GM12878 (cell line): ENCODE measurements at places on chromosomes 6 and 20. TPM values are rescaled to one million over a fixed set of nuclear protein-coding genes. Genes with fewer than 3 reads are reported as not detected.

BPIFB1 gene
- not detected in 2 replicates for polyA plus RNA-seq

DNA sequence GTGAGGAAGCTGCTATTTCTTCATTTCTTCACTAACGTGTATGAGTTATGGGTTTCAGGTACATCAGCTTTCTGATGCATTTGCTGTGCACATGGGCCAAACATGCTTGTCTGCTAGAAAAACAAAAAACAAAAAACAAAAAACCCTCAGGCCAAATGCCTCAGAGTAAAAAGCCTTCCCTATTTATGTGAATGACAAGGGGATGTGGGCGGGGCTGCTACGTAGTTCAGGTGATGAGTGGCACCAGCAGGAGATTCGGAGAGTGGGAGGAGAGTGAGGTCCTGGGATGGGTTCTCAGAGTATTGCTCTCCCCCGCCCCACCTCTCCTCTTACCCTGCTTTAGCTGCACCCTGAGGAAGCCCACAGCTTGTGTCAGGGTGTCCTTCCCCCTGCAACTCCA, 596.8 kb upstream of the JAG1 start:
- peaks cover 15% of the 10 kb centered on the region for H3K4me1 ChIP-seq
- no peak for DNase-seq
- no peaks in the 10 kb centered on the region for H3K27me3 ChIP-seq
- H3K4me3 ChIP-seq = no peak overlapping the region
- H3K36me3 ChIP-seq = no peaks in the 10 kb centered on the region

DNA sequence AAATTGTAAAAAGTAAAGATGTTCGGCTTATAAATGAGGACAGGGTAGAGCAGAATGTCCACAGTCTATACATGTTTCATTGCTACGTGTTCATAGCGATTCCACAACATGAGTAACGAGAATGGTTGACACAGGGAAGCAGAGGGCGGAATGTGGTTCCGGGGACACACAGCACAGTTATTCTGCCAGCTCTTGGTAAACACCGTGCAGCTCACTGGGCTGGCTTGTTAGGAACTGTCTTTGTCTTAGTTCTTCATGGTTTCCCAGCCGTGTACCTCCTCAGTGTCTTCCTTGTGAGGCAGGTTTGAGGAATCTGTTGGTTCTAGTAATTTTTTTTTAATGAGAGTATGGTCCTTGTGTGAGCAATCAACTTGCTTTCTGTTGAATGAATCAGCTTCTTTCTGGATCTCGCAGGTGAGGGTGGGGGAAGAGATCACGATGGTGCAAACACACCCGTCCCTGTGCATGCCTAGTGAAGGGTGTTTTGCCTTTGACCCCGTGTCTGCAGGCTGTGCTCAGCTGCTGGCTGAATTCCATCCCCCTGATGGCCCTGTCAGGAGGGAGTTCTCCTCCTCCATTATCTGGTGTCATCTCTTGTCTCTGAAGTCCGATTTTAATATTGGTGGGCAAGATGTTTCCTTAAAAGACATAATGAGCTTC, 168.2 kb downstream of the SMOC2 start:
- no peak for DNase-seq
- no peaks in the 10 kb centered on the region for H3K36me3 ChIP-seq
- H3K4me3 ChIP-seq = no peak overlapping the region
- no peaks in the 10 kb centered on the region for H3K27me3 ChIP-seq
- no peaks in the 10 kb centered on the region for H3K4me1 ChIP-seq

GRCh38 chr6:116139917-116140316, 14.0 kb upstream of the COL10A1 start:
- DNase-seq = no peak
- H3K36me3 ChIP-seq = no peaks in the 10 kb centered on the region; the same call in 1 of the 2 replicates
- H3K4me1 ChIP-seq = no peaks in the 10 kb centered on the region
- no peak overlapping the region for H3K4me3 ChIP-seq
- H3K27ac ChIP-seq = no peak overlapping the region

ELOVL2 gene
- not detected in 2 replicates for polyA plus RNA-seq

MTFR2 gene
- 25.7 and 25.9 TPM in 2 replicates for polyA plus RNA-seq

REM1 gene
- polyA plus RNA-seq = not detected in 2 replicates

DNA sequence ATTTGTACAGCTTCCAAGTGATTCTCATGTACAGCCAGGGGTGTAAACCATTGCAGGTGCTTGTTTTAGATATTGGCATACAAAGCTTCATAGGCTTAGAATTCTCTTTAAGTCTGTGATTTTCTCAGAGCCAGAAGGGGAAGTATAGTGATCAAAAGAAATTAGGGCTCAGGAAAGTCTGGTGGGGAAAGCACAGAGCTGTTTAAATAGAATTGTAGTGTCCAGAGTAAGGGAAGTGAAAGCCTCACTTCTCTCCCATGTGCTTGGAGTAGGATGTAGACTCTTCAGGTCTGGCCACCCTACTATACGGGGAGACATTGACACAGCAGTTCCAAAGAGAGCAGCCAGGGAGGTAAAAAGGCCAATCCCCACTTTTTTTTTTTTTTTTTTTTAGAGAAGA, 10.4 kb downstream of the GCNT2 start:
- peak overlapping the region; percentile 82 for H3K4me3 ChIP-seq
- DNase-seq = no peak
- H3K4me1 ChIP-seq = peaks cover 23% of the 10 kb centered on the region
- H3K27ac ChIP-seq = peak overlapping the region; percentile 85
- H3K27me3 ChIP-seq = no peaks in the 10 kb centered on the region

ENPP3 gene
- 0.10 TPM in 1 of 2 replicates, not detected in the other for polyA plus RNA-seq

LRRC73 gene
- not detected in 2 replicates for polyA plus RNA-seq

GRCh38 chr6:167904791-167905190, 78.1 kb downstream of the AFDN start:
- no peaks in the 10 kb centered on the region for H3K36me3 ChIP-seq
- H3K27me3 ChIP-seq = no peaks in the 10 kb centered on the region
- DNase-seq = no peak
- H3K27ac ChIP-seq = no peak overlapping the region

DNA sequence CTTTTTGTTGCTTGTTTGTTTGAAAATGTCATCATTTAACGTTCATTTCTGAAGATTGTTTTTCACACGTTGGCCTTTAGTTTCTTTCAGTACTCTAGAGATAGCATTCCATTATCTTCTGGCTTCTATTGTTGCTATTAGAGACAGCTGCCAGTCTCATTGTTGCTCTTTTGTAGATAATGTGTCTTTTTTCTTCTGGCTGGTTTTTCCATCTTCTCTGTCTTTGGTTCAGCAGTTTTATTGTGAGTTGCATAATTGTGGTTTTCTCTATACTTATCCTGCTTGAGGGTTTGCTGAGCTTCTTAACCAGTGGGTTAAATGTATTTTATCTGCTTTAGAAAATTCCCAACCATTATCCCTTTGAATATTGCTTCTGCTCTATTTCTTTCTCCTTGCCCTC, 23.2 kb upstream of the AIG1 start:
- H3K27ac ChIP-seq = no peak overlapping the region
- no peak overlapping the region for H3K4me3 ChIP-seq
- no peak for DNase-seq
- H3K4me1 ChIP-seq = peaks cover 14% of the 10 kb centered on the region

GRCh38 chr6:145423936-145424335, 311.4 kb downstream of the EPM2A start:
- no peak overlapping the region for H3K27ac ChIP-seq
- no peak for DNase-seq
- no peaks in the 10 kb centered on the region for H3K4me1 ChIP-seq
- H3K4me3 ChIP-seq = no peak overlapping the region

DNA sequence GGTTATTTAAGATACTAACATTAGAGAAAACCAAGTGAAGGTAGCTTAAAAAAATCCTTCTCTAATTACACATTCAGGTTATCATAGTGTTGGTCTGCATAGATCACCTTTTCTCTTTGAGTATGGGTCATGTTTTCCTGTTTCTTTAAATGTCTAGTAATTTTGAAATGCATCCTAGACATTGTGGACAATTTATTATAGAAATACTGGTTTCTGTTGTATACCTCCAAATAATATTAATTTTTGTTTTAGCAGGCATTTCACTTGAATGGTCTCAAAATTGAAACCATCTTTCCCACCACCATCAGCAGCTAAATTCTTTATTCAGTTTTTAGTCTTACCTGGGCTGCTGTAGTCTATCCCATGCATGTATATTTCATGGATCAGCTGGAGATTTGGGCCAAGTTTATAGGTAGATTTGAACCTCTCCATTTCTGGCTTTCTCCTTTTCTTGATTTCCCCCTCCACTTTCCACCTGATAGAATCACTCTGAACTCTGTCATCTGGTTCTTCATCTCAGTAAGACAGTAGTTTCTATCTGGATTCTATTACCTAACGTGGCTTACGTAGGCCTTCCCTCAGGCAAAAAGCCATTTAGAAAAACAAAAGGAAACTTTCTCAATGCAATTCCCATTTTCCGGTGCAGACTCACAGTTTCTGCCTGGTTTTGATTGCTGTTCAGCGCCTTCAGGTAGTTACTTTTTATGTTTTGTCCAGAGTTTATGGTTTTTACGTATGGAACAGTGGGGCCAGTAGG, 52.3 kb downstream of the ZFAND3 start:
- H3K4me3 ChIP-seq = no peak overlapping the region
- no peaks in the 10 kb centered on the region for H3K27me3 ChIP-seq
- no peak for DNase-seq
- H3K36me3 ChIP-seq = peaks cover 5% of the 10 kb centered on the region; the same call in 1 of the 2 replicates
- peaks cover 19% of the 10 kb centered on the region for H3K4me1 ChIP-seq

- no peak for DNase-seq
- H3K4me3 ChIP-seq = no peak overlapping the region
- H3K27ac ChIP-seq = no peak overlapping the region
- H3K4me1 ChIP-seq = no peaks in the 10 kb centered on the region
Observed at GRCh38 chr6:169215201-169215681, 38.4 kb downstream of the THBS2 start.

GPX6 gene
- polyA plus RNA-seq = not detected in 2 replicates

DNA sequence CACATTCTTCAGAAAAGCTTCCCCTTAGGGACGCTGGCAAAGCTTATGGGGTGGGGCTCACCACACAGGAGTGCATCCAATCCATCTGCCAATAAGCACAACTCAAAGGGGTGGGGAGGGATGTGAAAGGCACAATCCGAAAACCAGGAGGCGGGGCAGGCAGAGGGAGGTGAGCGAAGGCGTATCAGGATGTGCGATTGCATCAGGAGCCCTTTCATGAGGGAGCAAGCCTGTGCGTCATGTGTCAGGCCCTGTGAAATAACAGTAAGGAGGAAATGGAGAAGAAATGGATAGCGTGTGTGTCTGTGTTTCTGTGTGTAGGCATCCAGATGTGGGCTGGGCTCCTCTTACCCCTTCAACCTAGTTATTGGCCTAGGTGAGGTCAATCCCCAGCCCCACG, 382.4 kb upstream of the CDH4 start:
- no peaks in the 10 kb centered on the region for H3K36me3 ChIP-seq
- H3K4me1 ChIP-seq = no peaks in the 10 kb centered on the region
- no peak for DNase-seq
- H3K27me3 ChIP-seq = no peaks in the 10 kb centered on the region
- H3K4me3 ChIP-seq = no peak overlapping the region
